Stomach (tissue), 19 donors: ENCODE measurements at places on chromosomes 12 and 14.

GRCh38 chr14:25350802-25351201 lies 300.9 kb upstream of the STXBP6 start:
- no peak for DNase-seq

- no peak for DNase-seq
These were observed 8.4 kb downstream of the HOXC8 start for GRCh38 chr12:54017027-54017788.

- DNase-seq, result peak; percentile 86
These were observed at the start of gene NEUROD4 for GRCh38 chr12:55019784-55020183. Gene NEUROD4 (plus strand): TSS chr12:55019974. CDS start chr12:55026440, 6,466 bp downstream.

DNA sequence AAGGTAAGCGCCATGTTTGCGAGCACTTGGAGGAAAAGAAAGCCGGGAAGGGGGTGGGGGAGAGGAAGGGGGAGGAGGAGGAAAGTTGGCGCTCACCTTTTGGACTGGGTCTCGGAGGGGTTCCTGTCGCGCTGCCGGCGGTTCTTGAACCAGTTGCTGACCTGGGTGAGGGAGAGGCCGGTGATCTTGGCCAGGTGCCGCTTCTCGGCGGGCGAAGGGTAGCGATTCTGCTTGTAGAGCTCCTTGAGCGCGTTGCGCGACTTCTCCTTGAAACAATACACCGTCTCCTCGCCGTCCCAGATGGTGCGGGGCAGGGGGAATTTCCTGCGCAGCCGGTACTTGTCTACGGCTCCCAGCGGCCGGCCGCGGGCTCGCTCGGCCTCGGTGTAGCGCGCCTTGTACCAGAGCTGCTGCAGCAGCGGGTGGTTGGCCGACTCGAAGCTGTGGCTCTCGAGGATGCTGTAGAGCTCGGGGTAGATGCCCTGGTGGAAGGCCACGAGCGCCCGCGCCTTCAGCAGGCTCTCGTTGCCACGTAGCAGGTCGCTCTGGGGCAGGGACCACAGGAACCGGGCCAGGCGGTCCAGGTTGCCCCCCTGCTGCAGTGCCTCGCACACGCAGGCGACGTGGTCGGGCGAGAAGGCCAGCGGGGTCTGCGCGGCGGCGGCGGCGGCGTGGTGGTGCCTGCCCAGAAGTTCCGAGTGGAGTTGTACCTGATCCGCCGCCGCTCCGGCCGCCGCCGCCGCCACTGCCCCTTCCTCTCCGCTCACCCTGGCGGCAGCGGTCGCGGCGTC lies 840 bp downstream of the SIX4 start:
- DNase-seq, result peak; percentile 54

DNA sequence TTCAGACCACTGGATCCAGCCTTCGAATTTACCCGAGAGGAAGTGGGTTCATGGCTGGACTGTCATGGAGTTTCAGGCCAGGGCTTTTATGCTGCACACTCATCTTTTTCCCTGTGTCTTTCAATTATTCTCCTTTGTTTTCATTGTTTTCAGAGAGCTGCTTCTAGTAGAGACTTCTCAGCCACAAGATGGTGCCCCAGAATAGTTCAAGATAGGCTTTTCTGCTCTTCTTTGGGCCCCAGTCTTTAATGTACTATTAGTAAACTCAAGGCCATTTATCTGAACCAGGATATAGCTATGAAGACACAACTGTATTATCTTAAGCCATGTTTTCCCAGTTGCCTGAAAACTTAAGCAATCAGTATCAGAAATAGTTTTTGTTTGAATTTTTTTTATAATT lies 30.4 kb upstream of the PSMA6 start:
- DNase-seq, result no peak

DNA sequence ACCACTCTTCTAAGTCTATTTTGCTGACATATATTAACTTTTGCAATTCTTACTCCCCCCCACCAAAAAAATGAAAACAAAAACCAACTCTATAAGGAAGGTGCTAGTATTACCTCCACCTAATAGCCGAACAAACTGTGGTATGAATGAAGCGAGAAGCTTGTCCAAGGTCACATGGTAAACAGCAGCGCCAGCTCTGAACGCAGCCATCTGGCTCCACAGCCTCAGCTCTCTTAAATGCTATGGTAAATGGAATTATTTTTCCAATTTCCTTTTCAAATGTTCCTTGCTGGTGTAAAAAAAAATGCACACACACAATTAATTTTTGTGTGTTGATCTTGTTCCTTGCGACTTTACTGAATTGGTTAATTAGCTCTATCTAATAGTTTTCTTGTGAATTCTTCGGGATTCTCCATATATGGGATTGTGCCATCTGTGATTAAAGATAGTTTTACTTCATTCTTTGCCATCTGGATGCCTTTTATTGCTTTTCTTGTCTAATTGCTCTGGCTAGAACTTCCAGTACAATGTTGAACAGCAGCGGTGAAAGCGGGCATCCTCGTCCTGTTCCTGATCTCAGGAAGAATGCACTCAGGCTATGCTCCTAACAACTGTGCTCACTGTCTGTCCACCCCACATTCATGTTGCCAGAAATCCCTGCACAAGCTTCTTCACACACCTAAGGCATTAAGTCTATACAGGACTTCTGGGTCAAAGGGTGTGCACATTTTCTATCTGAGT lies 10.7 kb upstream of the C12orf76 start:
- no peak for DNase-seq

DNA sequence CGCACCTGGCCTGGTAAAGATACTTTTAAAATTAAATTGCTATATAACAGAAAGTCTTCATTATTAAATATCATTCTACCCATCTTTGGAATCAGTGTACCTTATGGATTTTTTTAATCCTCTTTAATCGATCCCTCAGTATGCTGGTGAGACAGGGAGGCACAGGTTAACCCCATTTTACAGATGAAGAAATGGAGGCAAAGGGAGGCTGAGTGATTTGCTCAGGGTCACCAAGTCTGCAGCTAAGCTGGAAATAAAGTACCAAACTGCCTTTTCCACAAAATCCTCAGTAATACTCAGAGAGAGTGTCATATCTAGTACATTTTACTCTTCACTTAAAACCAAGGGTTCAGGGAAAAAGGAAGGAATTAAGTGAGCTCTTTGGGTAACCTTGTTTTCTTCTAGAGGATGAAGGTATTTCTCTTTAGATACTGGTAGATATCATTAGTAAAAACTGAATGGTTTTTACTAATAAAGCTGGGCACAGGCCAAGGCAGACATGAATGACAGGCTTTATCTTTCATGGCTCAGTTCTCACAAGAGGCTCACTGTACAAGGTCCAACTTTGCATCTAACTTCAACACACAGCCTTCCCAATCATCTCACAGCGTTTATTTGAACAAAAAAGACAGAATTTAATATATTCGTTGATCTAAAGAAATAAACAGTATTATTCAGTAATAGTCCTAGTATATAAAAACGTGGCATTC lies 35.3 kb upstream of the TTC7B start:
- no peak for DNase-seq

DNA sequence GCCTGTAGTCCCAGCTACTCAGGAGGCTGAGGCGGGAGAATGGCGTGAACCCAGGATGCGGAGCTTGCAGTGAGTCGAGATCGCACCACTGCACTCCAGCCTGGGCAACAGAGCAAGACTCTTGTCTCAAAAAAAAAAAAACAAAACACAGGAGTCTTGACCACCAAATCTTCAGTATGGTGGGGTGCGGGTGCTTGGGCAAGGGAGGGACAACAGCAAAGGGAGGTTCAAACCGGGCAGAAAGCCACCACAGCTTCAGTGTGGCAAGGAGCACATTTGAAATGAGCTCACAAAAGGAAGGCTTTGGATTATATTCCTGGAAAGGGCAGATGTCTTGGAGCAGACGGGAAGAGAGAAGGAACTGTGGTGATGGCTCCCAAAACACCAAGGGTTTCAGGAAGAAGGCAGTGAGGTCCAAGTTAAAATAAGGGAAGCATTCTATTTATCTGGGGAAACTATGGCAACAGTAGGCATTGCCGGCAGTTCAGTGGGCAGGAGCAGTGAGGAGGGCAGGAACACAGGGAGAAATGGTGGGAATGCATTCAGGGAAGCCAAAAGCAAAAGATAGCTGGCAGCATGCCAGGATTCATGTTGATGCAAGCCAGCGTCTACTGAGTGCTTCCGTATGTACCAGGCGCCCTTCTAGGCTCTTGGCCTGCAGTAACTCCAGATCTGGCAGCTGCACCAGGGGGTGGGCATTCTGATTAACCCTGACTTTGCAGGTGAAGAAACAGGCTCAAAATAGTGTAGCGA lies 51.0 kb upstream of the SRSF5 start:
- peak; percentile 73 for DNase-seq

DNA sequence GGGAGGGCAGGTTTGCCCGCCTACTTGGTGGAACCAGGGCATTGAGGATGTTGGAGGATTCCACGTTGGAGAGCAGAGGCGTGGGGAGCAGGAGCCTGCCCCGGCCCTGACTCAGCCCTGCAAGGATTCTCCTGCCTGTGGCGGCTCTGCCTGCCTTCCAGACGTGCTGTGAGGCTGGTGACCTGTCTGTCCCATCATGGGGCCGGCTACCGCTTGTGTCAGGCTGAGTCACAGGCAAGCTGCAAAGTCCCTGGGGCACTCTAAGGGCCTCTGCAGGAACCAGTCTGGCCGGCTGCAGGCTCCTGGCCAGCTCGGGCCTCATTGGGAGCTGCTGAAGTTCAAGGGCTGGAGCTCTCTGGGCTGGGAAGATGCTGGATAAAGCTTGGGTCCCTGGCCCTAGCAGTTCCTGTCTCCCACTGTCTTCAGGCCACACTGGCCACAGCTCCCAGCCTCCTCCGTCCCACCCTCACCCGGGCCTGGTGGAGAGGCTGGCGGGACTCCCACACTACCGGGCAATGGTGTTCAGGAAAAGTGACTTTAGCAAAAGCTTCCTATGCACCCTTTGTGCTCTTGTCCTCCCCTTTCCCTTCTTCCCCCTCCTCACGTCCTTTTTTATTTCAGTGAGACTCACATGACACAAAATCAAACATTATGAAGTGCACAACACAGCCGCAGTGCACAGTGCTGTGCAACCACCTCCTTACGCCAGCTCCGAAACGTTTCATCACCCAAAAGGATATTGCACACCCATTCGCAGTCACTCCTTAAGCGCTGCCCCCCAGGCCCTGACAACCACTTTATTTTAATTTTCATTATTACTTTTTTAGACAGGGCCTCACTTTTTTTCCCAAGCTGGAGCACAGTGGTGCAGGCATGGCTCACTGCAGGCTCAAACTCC lies 22.0 kb upstream of the ULK1 start:
- no peak for DNase-seq

DNA sequence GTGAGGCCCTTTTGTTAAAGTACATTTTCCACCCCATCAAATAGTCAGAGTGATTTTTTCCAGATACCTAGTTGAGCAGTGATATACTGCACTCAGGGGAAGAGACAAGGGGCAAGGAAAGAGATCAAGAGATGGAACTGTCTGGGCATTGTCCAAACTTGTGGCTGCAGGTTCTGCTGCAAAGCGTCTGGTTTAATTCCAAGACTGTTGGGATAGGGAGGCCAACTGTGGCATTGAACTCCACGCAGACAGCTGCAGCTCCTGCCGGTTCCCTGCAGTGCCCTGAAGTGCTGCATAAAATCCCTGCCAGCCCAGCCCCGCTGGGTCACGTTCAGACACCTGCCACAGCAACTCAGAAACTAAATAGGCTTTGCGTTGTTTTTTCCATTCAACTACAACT lies 30.5 kb downstream of the RPH3A start:
- no peak for DNase-seq

DNA sequence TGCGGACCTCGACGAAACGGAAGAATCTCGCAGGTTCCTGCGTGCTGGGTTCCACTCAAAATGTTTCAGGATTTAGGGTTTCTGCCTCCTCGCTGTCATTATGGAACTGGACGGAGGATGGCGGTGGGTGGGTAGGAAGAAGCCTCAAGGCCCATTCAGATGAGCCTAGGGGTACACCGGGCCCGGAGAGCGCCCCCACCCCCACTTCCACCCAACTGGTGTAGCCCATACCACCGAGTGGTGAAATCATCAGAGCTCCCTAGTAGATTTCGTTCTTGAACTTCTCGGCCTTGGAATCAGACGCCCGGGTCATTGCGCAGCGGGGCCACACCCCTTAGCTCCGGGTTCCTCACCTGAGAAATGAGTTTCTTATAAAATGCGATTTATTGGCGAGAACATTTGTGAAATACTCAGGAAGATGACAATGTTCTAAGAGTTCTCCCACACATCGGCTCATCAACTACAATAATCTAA lies 13.3 kb upstream of the TBX3 start:
- DNase-seq, result no peak

DNA sequence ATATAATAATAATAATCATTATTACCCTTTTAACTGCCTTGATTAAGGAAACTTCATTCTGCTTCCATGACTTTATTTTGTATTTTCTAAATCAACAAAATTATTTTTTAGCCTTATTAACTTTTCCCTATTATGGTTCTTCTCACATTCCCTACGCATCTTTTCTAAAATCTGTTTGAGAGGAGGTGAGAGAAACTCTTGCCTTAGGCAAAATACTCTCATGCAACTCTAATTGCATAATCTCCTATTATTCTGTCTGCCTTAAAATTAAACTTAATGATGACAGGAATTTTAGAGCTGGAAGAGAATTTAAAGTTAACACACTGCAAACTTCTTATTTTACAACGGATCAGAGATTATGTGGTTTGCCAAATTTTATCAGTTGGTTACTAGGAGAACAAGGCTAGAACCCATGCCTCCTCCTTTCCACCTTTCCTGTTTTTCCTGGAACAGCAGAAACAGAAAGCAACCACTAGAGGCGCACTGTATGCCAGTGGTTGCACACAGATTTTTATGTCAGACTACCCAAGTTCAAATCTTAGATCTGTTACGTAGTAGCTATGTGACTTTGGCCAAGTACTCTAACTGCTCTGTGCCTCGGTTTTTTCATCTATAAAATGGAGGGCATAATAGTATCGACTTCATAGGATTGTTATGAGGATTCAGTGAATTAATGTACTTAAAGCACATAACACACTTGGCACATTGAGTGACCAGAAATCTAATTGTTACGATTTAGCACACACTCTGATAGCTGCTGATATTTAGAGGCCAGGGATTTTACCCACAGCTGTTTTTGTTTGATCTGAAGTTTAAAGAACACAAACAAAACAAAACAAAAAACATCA lies 4.3 kb upstream of the BRMS1L start:
- DNase-seq, result peak; percentile 59

DNA sequence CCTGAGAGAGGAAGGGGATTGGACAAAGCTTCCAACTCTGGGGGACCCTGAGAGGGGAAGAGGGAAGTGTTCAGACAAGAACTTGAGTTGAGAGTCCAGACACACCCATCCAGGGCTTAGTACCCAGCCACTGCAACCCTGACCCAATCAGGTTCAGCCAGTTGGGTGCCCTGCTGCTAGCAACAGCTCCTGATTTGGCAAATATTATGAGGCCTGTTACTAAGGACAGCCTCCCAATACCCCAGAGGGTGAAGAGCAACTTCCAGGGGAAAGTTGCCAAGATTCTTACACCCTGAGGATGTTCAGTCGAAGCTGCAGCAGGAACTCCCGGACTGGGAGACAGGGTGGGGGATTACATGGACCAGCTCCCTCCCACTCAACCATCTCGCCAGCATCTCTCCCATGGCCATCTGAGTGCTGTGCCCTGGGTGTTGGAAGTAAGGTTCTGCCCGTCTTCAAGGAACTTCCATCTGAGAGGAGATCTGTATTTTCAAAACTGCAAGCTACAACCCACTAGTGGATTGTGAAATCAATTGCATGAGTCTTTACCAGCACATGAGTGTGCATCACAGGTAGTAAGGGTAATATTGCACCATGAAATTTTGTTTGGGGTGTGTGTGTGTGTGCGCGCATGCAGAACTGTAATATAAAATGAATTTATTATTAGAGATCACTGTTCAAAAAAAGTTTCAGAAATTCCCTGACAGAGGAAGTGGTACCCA lies 11.5 kb upstream of the KRT78 start:
- no peak for DNase-seq
